ENCODE measurements at places on chromosomes 3 and 15.

- DNase-seq = no peak
These were observed 61.3 kb downstream of the PRTG start for GRCh38 chr15:55681631-55682030.

DNA sequence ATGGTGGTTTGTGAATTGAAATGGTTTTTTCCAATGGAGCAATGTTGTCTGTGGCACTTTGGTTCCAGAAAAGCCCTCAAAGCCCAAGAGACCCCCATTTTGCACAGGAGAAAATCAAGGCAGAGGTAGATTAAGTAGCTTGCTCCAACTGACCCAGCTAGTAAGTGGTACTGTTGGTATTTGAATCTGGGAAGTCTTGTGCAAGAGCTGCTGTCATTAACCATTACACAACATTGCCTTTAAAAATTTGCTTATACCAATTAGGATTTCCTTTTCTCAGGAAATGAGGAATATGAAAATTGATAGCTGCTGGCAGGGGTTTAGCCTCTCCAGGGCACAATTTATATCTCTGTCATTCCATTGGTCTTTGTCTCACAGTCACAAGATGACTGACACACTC, 102.4 kb upstream of the UBE3A start:
- no peak for DNase-seq

- no peak for DNase-seq
These were observed 358.3 kb upstream of the TPM1 start for GRCh38 chr15:62684123-62684808.

GRCh38 chr3:159804726-159805410, 183.8 kb upstream of the IL12A start:
- DNase-seq = peak; percentile 80

DNA sequence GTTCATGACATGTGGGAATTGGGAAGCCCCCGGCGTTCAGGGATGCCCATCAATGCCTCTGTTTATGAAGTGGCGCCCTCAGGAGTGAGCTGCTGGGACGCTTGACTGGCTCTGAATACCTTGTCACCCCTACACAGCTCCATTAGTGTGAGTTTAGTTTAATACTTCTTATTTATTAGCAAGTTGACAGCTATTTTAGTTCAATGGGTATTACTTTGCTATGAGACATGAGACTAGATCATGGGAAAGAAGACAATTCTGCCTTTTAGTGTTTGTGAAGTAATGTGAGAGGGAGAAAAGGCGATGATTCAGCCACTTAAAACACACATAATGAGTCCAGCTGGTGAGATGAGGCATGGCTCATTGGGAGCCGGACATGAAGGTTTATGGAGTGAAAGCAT, 678.5 kb downstream of the NR2F2 start:
- no peak for DNase-seq

- DNase-seq = no peak
These were observed 347.7 kb upstream of the TGFBR2 start for GRCh38 chr3:30258426-30259392.

- peak; percentile 48 for DNase-seq
These were observed 237.4 kb upstream of the UMPS start for GRCh38 chr3:124492824-124493223.

DNA sequence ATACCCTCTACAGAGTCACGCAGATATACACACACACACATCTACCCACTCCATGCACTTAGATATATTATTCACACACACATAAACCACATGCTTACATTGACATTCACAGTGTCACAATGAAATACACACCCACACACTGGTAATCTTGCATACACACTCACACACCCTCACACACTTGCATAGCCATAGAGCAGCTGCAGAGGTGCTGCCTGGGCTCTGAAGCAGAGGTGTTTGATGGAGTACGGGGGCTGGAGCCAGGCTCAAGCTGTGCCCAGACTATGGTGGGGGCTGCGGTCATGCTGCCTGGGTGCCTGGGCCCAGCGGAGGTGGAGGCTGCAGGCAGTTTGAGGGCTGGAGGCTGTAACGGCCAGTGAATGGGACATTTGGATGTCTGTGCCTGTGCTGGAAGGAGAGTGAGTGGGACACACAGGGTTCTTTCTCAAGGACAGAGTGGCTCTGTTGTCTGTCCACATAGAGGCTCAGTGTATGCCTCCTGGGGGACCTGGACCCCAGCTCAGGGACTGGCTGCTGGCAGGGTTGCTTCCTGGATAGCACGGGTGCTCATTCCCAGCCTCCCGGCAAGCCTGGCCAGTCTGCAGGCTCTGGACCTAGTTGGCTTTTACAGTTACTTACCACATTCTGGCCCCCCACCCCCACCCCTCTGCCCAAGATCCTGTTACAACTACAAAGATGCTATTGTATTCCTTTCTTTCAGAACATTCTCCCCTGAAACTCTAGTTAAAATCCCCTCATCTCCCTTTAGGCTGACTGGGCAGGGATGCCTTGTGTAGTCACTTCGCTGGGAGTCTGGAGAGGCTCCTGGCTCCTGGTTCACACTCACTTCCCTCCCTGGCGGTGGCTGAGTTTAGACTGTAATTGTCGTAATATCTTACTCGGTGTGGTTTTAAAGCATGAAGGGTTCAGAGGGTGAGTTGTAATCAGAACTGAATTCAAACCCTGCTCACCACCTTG, 12.5 kb downstream of the GASK1A start:
- peak; percentile 62 for DNase-seq

GRCh38 chr3:13015286-13016082, 57.7 kb downstream of the IQSEC1 start:
- peak; percentile 31 for DNase-seq

- DNase-seq = no peak
These were observed 2.0 kb upstream of the RNF111 start for GRCh38 chr15:58985443-58985842.

- DNase-seq = no peak
These were observed 8.5 kb downstream of the SEMA4B start for GRCh38 chr15:90209591-90209990.

GRCh38 chr3:184218814-184219213, 10.6 kb upstream of the VWA5B2 start:
- DNase-seq = no peak

GRCh38 chr3:30421266-30421665, 185.1 kb upstream of the TGFBR2 start:
- no peak for DNase-seq

- DNase-seq = no peak
These were observed 44.4 kb upstream of the SSR3 start for GRCh38 chr3:156599089-156599874.

DNA sequence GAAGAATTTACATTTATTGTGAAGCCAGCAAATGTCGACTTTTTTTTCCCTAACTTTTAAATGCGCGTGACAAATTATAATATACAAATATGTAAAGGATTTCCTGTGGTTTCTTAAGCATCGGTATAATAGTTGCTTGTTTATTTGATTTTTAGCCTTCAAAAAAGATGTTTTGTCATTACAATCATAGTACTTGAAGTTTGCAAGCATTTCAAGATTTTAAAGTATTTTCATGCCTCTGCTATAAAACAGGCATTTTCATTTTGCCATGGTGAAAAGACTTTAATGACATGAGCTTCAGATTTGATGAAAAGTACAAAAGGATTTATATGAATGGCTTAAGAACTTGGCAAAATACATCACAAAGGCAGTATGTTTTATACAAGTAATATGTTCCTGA, 9.4 kb upstream of the P2RY12 start:
- DNase-seq = no peak

- DNase-seq = no peak
These were observed 15.1 kb downstream of the LINGO1 start for GRCh38 chr15:77617476-77618230.

- no peak for DNase-seq
These were observed 397.4 kb upstream of the TPM1 start for GRCh38 chr15:62644889-62645742.

GRCh38 chr3:108329947-108330346, 33.6 kb downstream of the HHLA2 start:
- no peak for DNase-seq

GRCh38 chr3:169475978-169476698, 187.4 kb downstream of the MECOM start:
- no peak for DNase-seq

DNA sequence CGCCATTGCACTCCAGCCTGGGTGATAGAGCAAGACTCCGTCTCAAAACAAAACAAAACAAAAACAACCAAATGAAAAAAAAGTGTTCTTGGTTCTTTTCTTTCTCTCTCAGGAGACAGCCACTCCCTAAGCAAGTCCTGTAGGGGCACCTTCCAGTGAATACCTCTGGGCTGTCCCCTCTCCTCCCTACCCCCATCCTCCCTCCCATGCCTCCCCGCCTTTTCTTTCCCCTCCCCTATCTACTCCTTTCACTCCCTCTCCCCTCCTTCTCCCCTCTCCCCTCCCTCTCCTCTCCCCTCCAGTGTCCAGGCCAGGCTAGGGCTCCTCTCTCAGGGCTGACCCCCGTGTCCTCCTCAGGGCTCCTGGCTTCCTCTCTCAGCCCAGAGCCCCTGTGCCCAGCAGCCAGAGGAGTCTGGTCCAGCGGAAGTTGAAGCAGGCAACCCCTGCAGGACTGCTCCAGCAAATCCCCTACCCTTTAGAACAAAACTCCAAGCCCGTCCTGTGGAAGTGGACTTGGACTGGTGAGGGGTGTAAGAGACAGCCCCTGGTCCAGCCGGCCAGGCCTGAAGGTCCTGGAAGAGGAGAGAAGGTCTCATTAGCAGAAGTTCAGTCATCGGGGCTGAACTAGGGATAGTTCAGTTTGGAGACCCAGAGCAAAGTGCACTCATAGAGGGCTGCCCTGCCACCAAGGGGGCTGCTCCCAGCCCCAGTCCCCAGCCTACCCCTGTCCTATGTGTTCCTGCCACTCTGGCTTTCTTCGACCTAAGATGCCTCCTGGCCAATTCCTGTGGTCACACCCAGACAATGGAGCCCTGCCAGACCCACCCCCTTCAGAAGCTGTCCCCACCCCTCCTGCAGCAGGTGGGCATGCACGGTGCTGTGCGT, 79.8 kb upstream of the IQSEC1 start:
- DNase-seq = no peak

- no peak for DNase-seq
These were observed 104.9 kb upstream of the MYZAP start for GRCh38 chr15:57486833-57487232.

- no peak for DNase-seq
These were observed 28.9 kb downstream of the SETMAR start for GRCh38 chr3:4332111-4332510.

DNA sequence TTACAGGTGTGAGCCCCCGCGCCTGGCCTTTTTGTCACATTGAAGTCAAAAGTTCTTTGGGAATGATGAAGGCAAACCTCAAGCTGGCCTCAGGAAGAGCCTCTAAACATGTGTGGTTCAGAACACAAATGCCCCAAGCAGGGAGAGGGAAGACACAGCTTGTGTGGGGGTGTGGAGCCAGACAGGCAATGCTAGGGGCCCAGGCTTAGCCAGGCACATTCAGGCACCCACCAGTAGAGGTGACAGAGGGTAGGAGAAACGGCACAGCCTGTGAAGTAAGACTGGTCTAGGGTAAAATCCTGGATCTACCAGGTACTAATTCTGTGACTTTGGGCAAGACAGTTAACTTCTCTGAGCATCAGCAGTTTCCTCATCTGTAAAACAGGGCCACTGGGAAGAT, 3.5 kb downstream of the HDC start:
- no peak for DNase-seq

DNA sequence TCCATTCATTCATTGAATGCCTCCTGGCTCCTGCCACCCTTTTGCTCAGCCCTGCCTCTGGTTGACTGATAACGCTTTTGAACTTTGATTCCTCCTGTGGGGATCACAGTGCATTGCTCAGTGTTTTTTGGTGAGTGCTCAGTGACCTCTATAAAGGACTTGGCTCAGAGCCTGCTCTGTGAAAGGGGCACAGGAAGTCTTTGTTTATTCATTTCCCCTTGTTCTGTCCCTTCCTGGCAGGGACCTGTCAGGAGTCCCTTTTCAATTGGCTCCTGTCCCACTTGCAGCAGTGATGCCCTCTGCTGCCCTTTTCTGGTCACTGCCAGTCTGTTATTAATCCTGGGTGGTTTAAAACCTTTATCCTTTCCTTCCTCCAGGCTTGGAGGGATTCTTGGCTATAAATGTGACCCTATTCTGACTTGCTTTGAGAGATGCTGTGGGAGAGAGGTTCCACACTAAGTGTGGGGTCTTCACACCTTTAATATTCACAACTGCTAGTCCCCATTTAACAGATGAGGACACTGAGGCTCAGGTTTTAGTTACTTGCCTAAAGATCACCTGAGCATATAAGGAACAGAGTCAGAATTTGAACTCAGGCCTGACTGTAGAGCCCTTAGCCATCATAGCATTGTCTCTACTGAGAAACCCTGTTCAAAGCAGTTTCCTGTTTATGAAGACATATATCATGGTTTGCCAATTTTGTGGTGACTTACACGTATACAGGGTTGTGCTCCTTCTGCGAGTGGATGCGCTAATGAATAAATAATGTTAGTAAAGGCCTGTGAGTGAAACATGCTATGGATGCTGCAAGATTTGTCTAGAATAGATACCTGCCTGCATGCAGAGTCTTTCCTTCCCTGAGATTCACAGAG, 23.2 kb upstream of the TATDN2 start:
- peak; percentile 62 for DNase-seq

DNA sequence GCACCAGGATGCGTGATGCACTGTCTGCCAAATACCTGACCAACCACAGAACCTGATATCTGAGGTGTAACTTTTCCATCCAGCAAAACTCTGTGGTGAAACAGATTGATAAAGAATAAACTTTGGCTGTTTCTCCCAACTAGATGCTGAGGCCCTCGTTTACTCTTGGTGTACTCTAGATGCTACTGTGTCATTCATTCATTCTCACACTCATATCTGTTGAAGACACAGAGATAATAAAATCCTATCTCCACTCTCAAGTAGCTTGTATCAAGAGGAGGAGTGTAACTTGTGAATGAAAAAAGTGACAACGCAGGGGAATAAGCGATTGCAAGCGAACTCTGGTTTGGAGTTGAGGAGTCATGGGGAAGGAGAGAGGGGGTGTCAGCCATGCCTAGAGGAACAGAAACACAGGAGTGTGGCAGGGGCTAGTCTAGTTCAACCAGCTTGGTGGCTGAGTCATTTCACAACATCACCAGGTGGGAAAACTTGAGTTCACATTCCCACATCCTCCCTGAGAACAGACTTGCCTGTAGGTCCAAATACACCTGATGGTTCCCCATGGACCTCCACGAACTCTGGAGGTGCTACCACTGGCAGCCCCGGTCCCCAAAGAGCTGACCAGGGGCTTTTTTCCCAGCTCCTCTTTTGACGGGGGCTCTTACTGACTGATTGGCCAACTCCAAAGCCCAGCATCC, 73.3 kb upstream of the SNRK start:
- no peak for DNase-seq

DNA sequence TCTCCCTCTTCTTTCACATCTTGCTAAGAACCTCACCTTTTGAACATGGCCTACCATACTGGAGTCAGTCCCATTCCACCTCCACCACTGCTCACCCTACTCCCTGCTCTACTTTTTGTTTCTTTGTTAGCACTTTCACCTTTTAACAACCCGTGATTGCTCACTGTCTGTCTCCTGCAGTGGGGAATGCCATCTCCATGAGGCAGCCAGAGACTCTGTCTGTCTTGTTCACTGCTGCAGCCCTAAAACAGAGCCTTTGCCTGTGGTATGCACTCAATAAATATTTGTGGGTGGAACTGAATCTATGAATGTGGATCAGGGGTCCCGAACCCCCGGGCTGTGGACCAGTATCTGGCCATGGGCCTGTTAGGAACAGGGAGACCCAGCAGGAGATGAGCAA, 16.5 kb upstream of the TLE3 start:
- DNase-seq = no peak

- peak; percentile 26 for DNase-seq
These were observed 215.4 kb downstream of the SNRPN start for GRCh38 chr15:25170113-25170731.

- no peak for DNase-seq
These were observed 21.8 kb downstream of the EMC7 start for GRCh38 chr15:34079904-34080303.

Measured in dorsolateral prefrontal cortex (tissue), 122 donors.